ENCODE measurements at places on chromosomes 5 and 9. TPM values are rescaled to one million over a fixed set of nuclear protein-coding genes. Genes with fewer than 3 reads are reported as not detected.

The SHISAL2B gene
- not detected for total RNA-seq

The PLAA gene
- 46.2 TPM for total RNA-seq

The FGF1 gene
- total RNA-seq: 1.5 TPM

The POLR3G gene
- total RNA-seq: 15.1 TPM

The LTC4S gene
- total RNA-seq: not detected

The ALDH1A1 gene
- 10.5 TPM for total RNA-seq

The NRG2 gene
- total RNA-seq: 0.39 TPM

The FBN2 gene
- total RNA-seq: 41.2 TPM

The MARCOL gene
- total RNA-seq: not detected

The PTPA gene
- 82.9 TPM for total RNA-seq

- DNase-seq: no peak
Measured at GRCh38 chr9:84314306-84314705, 26.3 kb downstream of the SLC28A3 start.

- no peak for DNase-seq
Measured at GRCh38 chr5:65866837-65867521, 59.4 kb upstream of the ERBIN start.

DNA sequence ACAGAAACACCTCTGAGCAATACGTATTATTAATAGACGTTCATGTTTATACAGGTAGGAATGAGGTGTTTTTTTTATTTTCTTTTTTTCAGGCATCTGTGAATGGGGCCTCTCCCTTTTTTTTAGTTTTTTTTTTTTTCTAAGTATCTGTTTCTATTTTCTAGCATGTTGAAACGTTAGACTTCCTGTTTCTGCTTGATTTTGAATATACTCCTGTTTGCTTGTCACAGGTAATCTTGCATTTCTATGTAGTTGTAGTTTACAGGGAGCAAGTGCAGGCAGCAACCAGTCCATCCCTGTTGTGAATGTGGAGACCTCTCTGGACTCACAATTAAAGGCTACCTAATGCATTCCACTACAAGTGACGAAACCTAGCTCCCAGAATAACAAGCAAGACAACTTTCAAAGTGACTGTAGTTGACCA is 22.8 kb upstream of the TNFAIP8 start:
- DNase-seq: no peak

GRCh38 chr5:135934939-135935338 is 19.8 kb downstream of the LECT2 start:
- no peak for DNase-seq

GRCh38 chr9:124392871-124393460 is 22.3 kb downstream of the PSMB7 start:
- DNase-seq: peak; percentile 62

DNA sequence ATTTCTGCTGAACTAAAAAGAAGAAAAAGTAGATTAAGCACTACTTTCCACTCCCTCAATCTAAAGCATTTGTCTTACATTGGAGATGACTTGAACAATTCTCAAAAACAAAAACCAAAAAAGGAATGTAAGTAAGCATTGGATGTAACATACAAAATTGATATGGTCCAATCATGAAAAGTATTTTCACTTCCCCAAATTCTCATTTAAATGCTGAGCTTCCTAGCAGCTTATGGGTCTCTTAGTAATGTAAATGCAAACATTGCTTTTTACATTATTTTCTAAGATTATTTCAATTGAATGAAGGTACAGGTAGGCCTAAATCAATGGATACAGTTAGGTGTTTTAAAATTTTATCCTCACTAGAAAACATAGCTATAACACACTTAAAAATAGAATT is 20.0 kb downstream of the ANKH start:
- no peak for DNase-seq

DNA sequence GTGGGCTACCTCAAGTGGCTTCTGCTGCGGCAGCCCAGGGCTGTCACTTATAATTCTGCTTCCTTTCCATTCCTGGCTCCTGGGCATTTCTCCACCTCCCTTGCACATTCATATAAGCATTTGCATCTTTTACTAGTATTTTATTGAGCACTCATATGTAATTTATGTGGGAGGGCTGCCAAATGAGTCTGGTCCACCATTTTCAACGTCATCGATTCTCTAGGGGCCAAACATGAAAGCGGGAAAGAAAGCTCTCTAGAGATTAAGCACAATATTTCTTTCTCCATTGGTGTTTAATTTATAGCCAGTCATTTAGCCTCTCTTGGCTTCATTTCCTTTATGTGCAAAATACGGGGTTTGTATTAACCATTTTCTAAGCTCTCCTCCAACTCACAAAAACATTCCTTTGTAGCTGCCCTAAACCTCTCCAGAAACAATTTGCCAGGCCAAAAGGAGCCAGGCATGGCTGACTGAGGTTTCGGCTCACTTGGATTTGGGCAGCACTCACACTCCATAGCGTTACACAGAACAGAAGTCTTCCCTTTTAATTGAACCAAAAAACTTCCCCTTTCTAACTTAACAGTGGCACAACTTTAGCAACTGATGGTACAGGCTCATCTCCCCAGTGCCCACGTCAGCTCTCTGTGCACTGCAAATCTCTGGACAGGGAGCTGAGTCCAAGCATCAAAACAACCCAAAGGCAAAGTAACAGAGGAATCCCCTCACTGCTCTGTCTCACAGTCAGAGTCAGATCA is 183.5 kb downstream of the ROR2 start:
- DNase-seq: no peak

DNA sequence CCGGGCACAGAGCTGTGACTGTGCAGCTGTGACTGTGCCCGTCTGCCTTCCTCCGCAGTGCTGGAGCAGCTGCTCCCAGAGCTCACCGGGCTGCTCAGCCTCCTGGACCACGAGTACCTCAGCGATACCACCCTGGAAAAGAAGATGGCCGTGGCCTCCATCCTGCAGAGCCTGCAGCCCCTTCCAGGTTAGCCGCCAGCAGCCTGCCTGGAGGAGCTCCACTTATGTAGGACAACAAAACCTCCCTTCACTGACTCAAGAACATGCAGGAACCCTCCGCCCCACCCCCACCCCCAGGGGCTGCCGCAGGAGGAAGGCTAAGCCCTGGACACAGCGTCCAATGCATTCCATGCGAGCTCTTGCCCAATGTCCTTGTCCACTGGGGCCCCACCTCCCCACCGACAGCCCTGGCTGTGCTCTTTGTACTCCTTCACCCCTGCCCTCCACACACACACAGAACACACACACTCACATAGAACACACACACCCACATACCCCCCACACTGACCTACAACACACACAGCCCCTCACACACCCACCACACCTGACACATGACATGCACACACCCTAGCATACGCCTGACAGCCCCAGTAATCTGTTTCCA is 27.9 kb downstream of the AFAP1L1 start:
- no peak for DNase-seq

DNA sequence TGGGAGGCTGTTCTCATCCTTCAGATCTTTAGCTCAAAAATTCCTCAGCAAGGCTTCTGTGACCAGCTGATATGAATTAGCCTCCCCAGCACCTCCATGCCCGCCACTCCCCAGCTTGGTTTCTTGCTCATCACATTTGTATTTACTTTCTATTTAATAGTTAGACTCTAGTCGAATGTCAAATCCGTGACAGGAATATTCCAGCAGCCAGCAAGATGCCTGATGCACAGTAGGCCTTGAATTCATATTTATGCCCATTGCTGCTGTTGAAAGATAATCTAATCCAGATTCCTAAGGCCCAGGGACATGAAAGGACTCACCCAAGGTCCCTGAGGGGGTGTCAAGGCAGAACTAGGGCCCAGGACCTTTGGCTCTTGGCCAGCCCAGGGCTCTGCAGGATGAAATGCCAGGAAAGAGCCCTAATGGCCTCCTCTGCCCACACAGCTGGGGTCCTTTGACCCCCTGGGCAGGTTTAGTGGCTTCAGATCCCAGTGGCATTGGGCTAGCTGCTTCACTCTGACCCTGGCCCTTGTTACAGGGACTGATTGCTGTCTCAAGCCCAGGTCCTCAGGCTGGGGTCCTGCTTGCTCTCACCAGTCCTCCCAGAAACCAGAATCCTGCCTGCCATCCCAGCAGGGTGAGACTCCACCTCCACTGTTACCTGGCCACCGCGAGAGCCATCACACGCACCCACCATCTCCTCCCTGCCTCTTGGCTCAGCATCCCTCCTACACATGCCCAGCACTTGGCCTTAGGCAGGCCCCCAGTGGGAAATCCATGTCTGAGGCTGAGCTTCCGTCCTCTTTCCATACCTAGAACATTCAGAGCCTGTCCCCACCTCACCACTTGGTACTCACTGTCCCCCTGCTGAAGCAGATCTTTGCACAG is 7.3 kb downstream of the CSF1R start:
- no peak for DNase-seq

DNA sequence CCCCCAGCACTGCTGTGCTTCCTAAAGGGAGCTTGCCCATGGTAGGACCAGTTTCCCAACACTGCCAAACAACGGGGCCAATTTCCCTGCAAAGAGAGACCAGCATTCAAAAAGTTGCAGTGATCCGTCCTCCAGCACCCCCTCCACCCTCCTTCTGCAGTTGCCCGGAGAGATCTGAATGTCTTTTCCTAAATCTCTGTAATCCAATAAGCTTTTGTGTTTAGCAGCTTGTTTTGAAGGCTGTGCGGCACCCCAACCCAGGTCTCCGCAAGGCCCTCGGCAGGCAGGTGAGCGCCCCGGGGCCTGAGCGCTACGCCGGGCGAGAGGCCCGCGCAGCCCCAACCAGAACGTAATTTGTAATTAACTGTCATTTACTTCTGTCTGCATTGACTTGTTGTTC is 366.9 kb upstream of the IRX2 start:
- no peak for DNase-seq

Measured in glomerular endothelial cell (primary cell).